ENCODE measurements at places on chromosomes 1 and 21.

- DNase-seq = no peak
Observed at GRCh38 chr1:221097479-221098281, 218.4 kb downstream of the HLX start.

- DNase-seq = no peak
Observed at GRCh38 chr1:91757763-91758460, 128.0 kb downstream of the TGFBR3 start.

- no peak for DNase-seq
Observed at GRCh38 chr1:106676021-106676420, 380.5 kb upstream of the PRMT6 start.

DNA sequence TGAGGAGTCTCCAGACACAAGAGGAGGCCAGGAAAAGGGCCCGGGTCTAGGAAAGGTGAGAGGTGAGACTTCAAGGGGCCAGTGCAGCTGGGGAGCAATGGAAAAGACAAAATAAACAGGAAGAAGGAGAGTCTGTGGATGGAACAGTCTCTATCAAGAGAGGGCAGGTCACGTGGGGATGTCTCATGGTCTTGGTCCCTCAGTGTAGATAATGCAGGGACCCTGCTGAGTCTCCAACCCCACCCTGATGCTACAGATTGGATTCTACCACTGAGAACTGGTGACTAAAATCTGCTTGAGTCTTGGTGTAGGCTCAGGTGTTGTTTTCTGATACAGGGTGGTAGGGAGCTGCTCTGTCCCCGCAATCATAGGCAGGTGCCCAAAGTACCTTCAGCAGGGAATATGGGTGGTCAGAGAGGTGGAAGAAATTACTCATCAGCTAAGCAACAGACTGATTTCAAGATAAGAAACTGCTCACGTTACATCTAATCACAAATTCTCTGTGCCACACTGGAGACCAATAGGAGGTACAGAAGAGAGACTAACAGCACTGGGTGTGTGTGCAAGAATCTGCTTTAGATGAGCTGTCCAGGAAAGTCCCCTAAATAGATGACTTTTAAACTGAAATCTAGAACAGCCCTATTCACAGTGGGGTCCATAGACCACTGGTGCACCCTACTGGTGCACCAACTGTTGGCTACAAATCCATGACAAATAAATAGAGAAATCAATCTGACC, 101.5 kb upstream of the TLR5 start:
- DNase-seq = peak; percentile 4

DNA sequence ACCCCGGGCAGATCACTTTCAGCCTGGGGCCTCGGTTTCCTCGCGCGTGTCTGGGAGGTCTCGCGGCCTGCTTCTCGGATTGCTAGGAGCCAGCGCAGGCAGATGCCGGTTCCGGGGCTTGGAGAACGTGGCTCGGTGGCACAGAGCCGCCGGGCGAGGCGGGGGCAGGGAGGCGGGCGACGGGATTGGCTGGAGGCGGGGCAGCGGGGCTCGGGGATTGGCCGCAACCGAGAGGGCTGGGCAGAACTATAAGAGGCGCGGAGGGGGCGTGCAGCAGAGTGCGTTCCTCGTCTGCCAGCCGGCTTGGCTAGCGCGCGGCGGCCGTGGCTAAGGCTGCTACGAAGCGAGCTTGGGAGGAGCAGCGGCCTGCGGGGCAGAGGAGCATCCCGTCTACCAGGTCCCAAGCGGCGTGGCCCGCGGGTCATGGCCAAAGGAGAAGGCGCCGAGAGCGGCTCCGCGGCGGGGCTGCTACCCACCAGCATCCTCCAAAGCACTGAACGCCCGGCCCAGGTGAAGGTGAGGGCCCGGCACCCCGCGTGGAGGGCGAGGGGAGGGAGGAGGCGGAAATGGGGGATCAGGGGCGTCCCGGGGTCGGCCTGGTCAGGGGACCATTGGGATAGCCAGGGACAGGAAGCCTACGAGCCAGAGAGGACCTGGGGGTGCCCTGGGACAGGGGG, at the start of gene MFSD2A:
TSS of gene MFSD2A (plus strand) at position 276 of the 677 bp plus-strand sequence. CDS start at position 424, 148 bp downstream.
- peak; percentile 95 for DNase-seq

DNA sequence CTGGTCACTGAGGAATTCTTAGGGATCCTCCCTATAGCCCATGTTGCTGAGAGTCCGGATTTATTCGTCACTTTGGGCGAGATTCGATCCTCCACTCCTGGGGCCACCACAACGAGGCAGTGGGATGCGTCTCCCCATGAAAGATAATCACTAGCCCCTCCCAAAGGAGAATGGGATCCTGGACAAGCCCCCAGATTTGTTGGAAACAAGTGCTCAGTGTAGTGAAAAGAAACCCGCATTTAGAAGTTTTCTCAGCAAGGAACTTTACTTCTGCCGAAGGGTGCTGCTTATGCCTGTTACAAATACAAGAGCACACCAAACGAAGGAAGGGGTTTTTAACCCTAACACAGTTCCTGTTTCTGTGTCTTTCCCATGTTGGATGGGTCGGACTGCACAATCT, 83.3 kb downstream of the ZFYVE9 start:
- no peak for DNase-seq

GRCh38 chr1:170586321-170587252, 54.6 kb downstream of the GORAB start:
- DNase-seq = no peak

GRCh38 chr1:235401251-235401650, 34.0 kb downstream of the TBCE start:
- DNase-seq = no peak

DNA sequence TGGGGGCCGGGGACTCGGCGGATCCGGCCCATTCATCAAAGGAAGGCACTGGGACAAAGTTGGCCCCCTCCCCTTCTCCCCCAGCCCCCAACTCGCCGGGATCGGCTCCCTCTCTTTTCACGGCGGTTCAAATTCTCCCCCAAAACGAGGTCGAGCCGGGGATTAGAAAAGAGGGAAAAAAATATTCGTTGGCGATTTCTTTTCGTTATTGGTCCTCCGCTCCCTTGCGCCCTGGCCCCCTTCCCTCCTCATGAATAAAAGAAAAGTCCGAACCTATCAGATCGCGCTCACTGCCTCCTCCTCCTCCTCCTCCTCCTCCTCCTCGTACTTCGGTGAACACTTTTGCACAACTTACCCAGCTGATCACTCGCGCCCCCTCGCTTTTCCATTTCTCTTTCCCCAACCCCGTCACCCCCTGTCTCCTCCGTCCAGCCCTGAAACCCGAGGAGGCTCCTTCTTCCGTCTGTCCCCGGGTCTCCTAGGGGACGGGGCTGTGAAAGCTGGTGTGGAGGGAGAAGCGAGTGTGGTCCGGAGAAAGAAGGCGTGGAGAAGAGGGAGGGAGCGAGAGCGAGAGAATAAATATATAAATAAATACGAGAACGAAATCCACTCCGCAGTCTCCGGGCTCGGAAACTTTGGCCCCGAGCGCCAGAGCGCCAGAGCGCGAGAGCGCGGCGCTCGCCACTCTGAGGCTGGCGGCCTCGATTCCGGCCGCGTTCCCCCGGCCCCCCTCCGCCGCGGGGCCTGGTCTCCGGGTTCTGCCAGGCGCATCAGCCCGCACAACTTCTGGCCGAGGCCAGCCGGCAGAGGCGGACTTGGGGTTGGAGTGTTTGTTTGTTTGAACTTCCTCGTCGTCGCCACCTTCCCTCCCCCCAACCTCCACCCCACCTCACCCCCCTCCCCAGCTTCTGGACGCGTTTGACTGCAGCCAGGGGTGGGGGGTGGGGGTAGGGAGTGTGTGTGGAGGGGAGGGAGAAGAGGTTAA, at the start of gene PAX7:
TSS of gene PAX7 (plus strand) at position 336 of the 985 bp plus-strand sequence. CDS start 758 bp downstream, outside the sequence.
- DNase-seq = peak; percentile 93

DNA sequence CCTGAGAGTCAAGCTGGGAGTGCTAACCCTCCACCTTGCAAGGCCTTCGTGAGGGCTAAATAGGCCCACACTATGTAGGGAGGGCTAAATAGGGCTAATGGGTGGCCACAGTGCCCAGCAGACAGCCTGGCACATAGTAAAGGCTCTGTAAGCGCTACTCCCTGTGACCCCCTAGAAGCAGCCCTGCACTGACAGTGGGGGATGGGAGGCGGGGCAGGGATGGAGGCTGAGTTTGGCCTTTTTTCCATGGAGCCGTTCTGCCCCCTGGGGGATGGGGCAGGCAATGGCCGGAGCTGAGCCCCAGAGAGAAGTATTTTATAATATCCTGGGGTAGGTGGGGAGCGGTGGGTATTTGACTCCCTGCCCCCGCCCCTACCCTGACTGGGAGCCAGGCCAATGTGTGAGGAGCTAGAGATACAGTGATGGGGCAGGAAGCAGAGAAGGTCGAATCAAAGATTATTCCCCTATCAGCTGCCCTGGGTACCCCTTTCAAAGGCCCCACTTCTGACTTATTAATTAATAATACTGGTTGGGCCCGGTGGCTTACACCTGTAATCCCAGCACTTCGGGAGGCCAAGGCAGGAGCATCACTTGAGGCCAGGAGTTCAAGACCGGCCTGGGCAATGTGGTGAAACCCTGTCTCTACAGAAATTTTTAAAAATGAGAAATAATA, 42.3 kb downstream of the LACTBL1 start:
- DNase-seq = peak; percentile 84

DNA sequence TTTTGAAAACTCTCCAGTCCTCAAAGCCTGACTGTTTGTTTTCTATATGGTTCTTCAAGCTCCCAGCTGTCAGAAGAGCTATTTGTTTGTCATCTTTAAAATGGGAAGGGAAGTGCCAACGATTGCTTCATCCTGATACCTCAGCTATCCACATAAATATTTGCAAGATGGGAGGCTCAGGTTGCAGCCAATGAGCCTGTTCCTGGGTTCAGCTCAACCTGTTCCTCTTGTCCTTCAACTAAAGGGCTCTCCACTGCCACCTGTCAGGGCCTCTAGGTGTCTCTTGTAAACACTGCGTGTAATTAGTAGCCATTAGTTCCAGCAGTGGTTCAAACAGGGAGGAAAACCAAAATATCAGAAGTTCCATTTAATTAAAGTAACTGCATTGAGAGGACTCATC, 445.1 kb downstream of the AJAP1 start:
- DNase-seq = peak; percentile 72

DNA sequence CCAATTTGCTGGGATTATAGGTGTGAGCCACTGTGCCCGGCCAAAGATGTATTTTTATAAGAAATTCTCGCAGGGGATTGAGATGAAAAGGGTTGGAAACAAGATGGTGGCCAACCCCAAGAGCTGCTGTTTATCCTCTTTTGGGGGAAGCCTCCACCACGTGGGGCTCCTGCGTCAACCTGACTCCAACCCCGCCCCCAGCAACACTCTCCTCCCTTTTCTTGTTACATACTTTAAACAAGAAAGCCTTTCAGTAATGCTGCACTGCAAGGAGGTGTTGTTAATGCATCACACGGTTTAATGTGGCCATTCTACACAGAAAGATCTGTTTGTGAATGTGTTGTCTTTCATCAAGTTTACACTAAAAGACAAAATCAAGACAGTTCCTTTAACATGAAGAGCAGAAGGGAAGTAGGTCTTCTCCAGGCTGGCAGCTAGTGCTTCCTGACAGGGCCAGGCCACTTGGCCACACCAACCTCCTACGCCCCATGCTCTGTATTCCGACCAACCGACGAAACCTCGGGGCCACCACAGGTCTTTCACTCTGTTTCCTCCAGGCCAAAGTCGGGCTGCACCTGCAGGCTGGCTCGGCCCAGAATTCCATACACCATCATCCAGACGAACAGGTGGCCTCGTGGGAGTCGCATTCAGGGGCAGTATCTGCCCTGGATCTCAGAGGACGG, 25.9 kb downstream of the C2CD2 start:
- no peak for DNase-seq

- no peak for DNase-seq
Observed at GRCh38 chr1:167472752-167473521, 45.4 kb downstream of the CD247 start.

GRCh38 chr1:11443961-11444658, 34.8 kb upstream of the DISP3 start:
- no peak for DNase-seq
